Hepatocyte (in vitro differentiated cells): ENCODE measurements at places on chromosomes 2 and 18. TPM values are rescaled to one million over a fixed set of nuclear protein-coding genes. Genes with fewer than 3 reads are reported as not detected.

- no peak for DNase-seq
- H3K4me3 ChIP-seq, result no peak overlapping the region
- no peaks in the 10 kb centered on the region for H3K36me3 ChIP-seq
- H3K27ac ChIP-seq, result no peak overlapping the region
- no peaks in the 10 kb centered on the region for H3K4me1 ChIP-seq
- peaks cover 87% of the 10 kb centered on the region for H3K27me3 ChIP-seq
Measured at GRCh38 chr2:134717286-134718022, 1.3 kb downstream of the TMEM163 start.

DNA sequence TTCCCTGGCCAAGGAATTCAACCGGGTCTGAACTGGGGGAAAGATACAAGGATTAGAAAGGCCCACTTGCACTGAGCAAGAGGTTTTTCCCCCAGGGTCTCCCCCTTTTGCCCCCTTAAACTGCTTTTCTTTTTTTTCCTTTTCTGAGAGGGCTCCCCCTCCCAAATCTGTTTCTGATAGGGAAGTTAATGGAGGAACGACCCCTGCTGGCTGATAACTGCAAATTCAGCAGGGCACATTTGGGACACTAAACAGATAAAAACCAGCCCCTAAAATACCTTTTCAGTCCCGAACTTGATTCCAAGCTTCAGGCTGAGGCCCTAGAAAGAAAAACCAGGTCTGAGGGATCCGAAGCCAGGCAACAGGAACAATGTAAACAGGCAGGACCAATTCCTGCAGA lies 1012.4 kb upstream of the CRIM1 start:
- no peak overlapping the region for H3K4me3 ChIP-seq
- DNase-seq, result no peak
- H3K36me3 ChIP-seq, result no peaks in the 10 kb centered on the region
- H3K27ac ChIP-seq, result no peak overlapping the region
- H3K4me1 ChIP-seq, result no peaks in the 10 kb centered on the region
- no peaks in the 10 kb centered on the region for H3K27me3 ChIP-seq

DNA sequence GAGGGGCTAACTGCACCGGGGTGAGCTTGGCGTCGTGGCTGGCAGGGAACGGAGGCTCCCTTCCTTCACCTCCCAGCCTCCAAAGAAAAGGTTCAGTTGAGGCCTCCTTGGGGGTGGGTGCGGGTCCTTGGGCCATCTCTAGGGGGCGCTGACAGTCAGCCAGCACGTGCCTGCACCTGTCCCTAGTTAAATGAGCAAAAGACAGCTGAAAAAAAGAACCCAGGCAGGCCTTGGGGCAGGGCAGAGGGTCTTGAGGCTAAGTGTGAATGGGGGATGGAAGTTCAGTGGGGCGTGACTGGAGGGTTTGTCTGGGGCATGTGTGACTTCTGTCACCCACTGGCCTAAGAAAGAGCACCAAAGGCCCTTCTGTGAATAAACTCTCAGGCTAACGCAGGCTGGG lies 56.4 kb downstream of the ZFP36L2 start:
- no peak for DNase-seq
- H3K27ac ChIP-seq, result peak overlapping the region; percentile 95
- H3K4me3 ChIP-seq, result no peak overlapping the region
- no peaks in the 10 kb centered on the region for H3K27me3 ChIP-seq
- no peaks in the 10 kb centered on the region for H3K36me3 ChIP-seq

GRCh38 chr2:143528021-143528420 lies 398.8 kb downstream of the ARHGAP15 start:
- H3K27me3 ChIP-seq, result no peaks in the 10 kb centered on the region
- no peak overlapping the region for H3K4me3 ChIP-seq
- H3K36me3 ChIP-seq, result no peaks in the 10 kb centered on the region
- H3K27ac ChIP-seq, result no peak overlapping the region
- no peak for DNase-seq
- H3K4me1 ChIP-seq, result peaks cover 46% of the 10 kb centered on the region

- H3K36me3 ChIP-seq, result no peaks in the 10 kb centered on the region
- no peaks in the 10 kb centered on the region for H3K27me3 ChIP-seq
- peak overlapping the region; percentile 31 for H3K27ac ChIP-seq
- peaks cover 12% of the 10 kb centered on the region for H3K4me1 ChIP-seq
- DNase-seq, result no peak
Measured at GRCh38 chr18:31232775-31233424, 70.2 kb upstream of the DSC1 start.

GRCh38 chr18:38654946-38655345 lies 1089.3 kb upstream of the CELF4 start:
- H3K27me3 ChIP-seq, result no peaks in the 10 kb centered on the region
- no peak overlapping the region for H3K27ac ChIP-seq
- no peak for DNase-seq
- H3K36me3 ChIP-seq, result no peaks in the 10 kb centered on the region

DNA sequence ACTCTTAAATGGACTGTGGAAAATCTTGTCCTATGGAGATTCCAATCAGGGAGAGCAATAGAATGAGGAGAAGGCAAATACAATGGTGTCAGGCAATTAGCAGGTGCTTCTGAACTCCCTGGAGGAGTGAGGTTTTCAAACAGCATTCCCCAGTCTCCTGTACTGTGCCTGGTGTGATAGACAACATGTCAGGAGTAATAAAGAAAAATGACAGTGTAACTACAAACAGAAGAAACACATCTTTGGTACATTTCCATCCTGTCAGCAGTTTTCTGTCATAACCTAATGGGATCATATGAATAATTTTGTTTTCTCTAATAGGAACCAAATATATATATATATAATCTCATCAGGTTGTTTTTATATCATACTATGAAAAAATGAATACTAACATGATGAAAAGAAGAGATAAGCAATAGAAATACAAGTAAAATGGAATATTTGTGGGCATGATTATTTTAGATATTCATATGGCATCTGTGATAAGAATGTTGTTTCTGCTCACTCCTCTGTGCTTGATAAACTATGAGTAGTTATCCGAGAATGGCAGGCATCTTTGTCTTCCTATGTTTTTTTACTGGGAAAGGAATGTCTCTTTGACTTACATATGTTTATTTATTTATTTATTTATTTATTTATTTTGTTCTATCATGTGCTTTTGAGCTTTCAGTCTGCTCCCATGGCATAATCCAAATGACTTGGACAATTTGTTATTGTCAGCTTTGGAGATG lies 441.7 kb downstream of the TXNL1 start:
- no peaks in the 10 kb centered on the region for H3K4me1 ChIP-seq
- no peaks in the 10 kb centered on the region for H3K36me3 ChIP-seq
- DNase-seq, result no peak
- H3K27me3 ChIP-seq, result no peaks in the 10 kb centered on the region

ERFE gene
- total RNA-seq, result 0.27 TPM in 1 of 2 replicates, not detected in the other

SLC9A4 gene
- 0.80 and 1.8 TPM in 2 replicates for total RNA-seq

ITGAV gene
- total RNA-seq, result 109 and 135 TPM in 2 replicates
